ENCODE measurements at places on chromosomes 2 and 18. TPM values are rescaled to one million over a fixed set of nuclear protein-coding genes. Genes with fewer than 3 reads are reported as not detected.

The CCDC148 gene
- not detected for total RNA-seq

The GREB1L gene
- 6.0 TPM for total RNA-seq

GRCh38 chr2:142741764-142742269, 135.6 kb upstream of the KYNU start:
- no peak for DNase-seq

- DNase-seq, result no peak
These were observed 515.6 kb upstream of the SLC8A1 start for GRCh38 chr2:40967451-40967850.

GRCh38 chr2:133892352-133892913, 324.2 kb upstream of the NCKAP5 start:
- no peak for DNase-seq

Data from omental fat pad (tissue), 4 donors.